ENCODE measurements at places on chromosomes 2 and 18. TPM values are rescaled to one million over a fixed set of nuclear protein-coding genes. Genes with fewer than 3 reads are reported as not detected.

HTR2B gene
- total RNA-seq, result 1.5 TPM

ANKRD62 gene
- under 0.01 TPM for total RNA-seq

ERICH2 gene
- not detected for total RNA-seq

FAM110C gene
- total RNA-seq, result 0.17 TPM

NFE2L2 gene
- 47.2 TPM for total RNA-seq

NCK2 gene
- total RNA-seq, result 47.4 TPM

ZAP70 gene
- 0.34 TPM for total RNA-seq

POU3F3 gene
- total RNA-seq, result not detected

CBLN2 gene
- not detected for total RNA-seq

STRN gene
- 22.5 TPM for total RNA-seq

ERBB4 gene
- under 0.01 TPM for total RNA-seq
